ENCODE measurements at places on chromosomes 13 and 19. TPM values are rescaled to one million over a fixed set of nuclear protein-coding genes. Genes with fewer than 3 reads are reported as not detected.

- H3K36me3 ChIP-seq: no peaks in the 10 kb centered on the region
- no peak overlapping the region for H3K4me3 ChIP-seq
- H3K4me1 ChIP-seq: no peaks in the 10 kb centered on the region
- H3K27me3 ChIP-seq: no peaks in the 10 kb centered on the region
- no peak for DNase-seq
These were observed 83.6 kb downstream of the C1QTNF9 start for GRCh38 chr13:24392972-24393371.

DNA sequence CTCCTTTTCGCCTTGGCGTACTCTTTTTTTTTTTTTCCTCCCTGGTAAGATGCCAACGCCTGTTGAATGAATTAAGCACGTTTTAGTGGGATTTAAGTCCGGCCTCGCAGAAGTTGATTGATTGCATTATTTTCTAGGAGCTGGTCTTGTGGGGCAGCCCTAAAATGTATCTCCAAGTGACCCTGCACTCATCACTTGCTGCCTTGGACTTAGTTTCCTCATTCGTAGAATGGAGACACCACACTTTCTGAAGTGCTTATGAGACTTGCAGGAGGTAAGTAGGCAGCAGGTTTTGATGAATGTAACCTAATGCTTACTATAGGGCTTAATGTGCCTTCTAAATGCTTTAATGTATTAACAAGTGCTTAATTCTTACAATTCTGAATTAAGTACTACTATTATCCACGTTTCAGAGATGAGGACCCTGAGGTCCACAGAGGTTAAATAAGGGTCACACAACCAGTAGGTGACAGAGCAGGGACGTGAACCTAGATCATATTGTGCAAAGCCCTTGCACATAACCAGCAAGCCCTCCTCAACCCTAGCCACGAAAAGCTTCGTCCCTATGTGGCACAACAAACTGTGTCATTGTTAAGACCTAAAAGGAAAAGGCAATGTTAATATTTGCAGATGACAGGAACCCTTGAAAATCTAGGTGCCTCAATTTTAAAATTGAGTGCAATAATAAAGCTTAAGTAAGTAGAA lies 514 bp upstream of the ARGLU1 start:
- peak overlapping the region; percentile 18 for H3K27ac ChIP-seq
- peak overlapping the region; percentile 5 for H3K4me3 ChIP-seq
- peaks cover 21% of the 10 kb centered on the region for H3K4me1 ChIP-seq
- DNase-seq: no peak
- no peaks in the 10 kb centered on the region for H3K36me3 ChIP-seq

Gene C19orf81
- not detected for total RNA-seq

- no peaks in the 10 kb centered on the region for H3K36me3 ChIP-seq
- no peak within 1 kb of the TSS for H3K4me3 ChIP-seq
- no peak within 1 kb of the TSS for H3K27ac ChIP-seq
- DNase-seq: peak; percentile 60
- H3K27me3 ChIP-seq: peaks cover 7% of the 10 kb centered on the region
These were observed at the start of gene TMEM145 for GRCh38 chr19:42313096-42313839. Gene TMEM145, plus strand, starts transcription at chr19:42313309. Its CDS starts 68 bp downstream, at chr19:42313377.

Gene CGB8
- total RNA-seq: not detected

DNA sequence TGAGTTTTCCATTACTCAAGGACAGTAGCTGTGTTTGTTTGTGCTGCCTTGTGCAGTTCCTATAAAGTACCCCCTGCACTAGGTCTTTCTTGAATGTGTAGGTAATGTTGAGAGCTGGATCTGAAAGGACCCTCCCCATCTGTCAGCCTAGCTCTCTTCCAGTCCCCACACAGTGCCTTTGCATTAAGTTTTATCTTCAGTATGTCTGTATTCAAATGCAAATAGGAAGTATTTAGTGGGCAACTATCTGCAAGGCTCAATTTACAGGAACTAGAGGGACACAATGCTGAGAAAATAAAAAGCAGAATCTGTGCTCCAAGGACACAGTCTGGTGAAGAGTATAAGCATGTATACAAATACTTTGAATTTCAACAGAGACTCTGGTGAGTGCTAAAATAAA lies 558.5 kb downstream of the RFC3 start:
- no peaks in the 10 kb centered on the region for H3K36me3 ChIP-seq
- H3K4me3 ChIP-seq: no peak overlapping the region

DNA sequence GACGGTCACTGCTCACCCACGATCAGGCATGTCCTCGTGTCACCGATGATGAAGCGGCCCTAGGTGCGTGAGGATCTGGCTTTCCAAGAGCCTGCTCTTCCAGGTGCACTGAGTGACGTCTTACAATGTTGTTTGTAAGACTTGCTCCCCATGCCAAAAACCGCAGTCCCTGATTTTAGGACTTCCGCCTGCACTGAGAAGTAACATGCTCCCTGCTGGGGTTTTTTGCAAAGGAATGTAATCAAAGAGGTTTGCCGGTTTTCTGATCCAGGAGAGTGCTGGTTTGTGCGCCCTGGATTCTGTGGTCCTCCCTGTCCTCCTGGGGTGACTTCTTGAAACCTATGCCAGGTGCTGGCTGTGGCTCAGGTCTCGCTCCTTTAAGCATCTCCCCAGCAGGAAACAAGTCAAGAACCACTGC lies 38.8 kb downstream of the MYO9B start:
- peaks cover 5% of the 10 kb centered on the region for H3K4me1 ChIP-seq
- H3K36me3 ChIP-seq: peaks cover 5% of the 10 kb centered on the region
- H3K4me3 ChIP-seq: no peak overlapping the region
- DNase-seq: no peak
- no peaks in the 10 kb centered on the region for H3K27me3 ChIP-seq

Gene SYNGR4
- not detected for total RNA-seq

Gene FGF21
- total RNA-seq: not detected

Gene IL12RB1
- total RNA-seq: 7.8 TPM

GRCh38 chr13:30882026-30882850 lies 23.8 kb upstream of the MEDAG start:
- H3K4me3 ChIP-seq: no peak overlapping the region
- H3K4me1 ChIP-seq: peaks cover 7% of the 10 kb centered on the region
- H3K27ac ChIP-seq: no peak overlapping the region
- no peaks in the 10 kb centered on the region for H3K27me3 ChIP-seq

Gene FGF14
- 3.4 TPM for total RNA-seq

DNA sequence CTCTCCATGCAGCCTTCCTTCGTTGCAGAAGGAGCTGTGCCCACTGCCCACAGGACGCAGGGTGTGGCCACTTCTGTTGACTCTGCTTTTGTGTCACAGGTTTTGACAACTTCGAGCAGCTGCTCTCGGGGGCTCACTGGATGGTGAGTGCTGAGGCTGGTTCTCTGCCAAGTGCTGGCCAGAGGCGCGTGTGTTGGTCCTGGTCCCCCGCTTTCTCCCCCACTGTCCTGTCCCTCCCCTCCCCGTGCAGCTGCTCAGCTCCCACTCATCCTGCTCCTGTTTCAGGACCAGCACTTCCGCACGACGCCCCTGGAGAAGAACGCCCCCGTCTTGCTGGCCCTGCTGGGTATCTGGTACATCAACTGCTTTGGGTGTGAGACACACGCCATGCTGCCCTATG lies 10.6 kb upstream of the PDCD2L start:
- H3K36me3 ChIP-seq: peaks cover 63% of the 10 kb centered on the region
- H3K27me3 ChIP-seq: no peaks in the 10 kb centered on the region
- DNase-seq: no peak
- H3K4me1 ChIP-seq: no peaks in the 10 kb centered on the region
- no peak overlapping the region for H3K4me3 ChIP-seq
- no peak overlapping the region for H3K27ac ChIP-seq

GRCh38 chr13:74074723-74075122 lies 59.5 kb downstream of the KLF12 start:
- no peak for DNase-seq
- no peaks in the 10 kb centered on the region for H3K36me3 ChIP-seq
- H3K27ac ChIP-seq: no peak overlapping the region
- H3K4me3 ChIP-seq: no peak overlapping the region

GRCh38 chr13:71874458-71874857 lies 7.5 kb upstream of the DACH1 start:
- no peak overlapping the region for H3K4me3 ChIP-seq
- no peaks in the 10 kb centered on the region for H3K4me1 ChIP-seq

- H3K4me3 ChIP-seq: peak overlapping the region; percentile 96
- no peak for DNase-seq
- H3K27ac ChIP-seq: no peak overlapping the region
- H3K27me3 ChIP-seq: no peaks in the 10 kb centered on the region
- peaks cover 8% of the 10 kb centered on the region for H3K36me3 ChIP-seq
- peaks cover 14% of the 10 kb centered on the region for H3K4me1 ChIP-seq
These were observed 930 bp downstream of the ZNF583 start for GRCh38 chr19:56405062-56405461.

Gene SLC46A3
- 10.9 TPM for total RNA-seq

- H3K4me1 ChIP-seq: peaks cover 4% of the 10 kb centered on the region
- H3K36me3 ChIP-seq: no peaks in the 10 kb centered on the region
- no peak overlapping the region for H3K4me3 ChIP-seq
- H3K27me3 ChIP-seq: no peaks in the 10 kb centered on the region
- no peak overlapping the region for H3K27ac ChIP-seq
These were observed 133.7 kb downstream of the RAP2A start for GRCh38 chr13:97567510-97568243.

Gene IL4I1
- 3.6 TPM for total RNA-seq

DNA sequence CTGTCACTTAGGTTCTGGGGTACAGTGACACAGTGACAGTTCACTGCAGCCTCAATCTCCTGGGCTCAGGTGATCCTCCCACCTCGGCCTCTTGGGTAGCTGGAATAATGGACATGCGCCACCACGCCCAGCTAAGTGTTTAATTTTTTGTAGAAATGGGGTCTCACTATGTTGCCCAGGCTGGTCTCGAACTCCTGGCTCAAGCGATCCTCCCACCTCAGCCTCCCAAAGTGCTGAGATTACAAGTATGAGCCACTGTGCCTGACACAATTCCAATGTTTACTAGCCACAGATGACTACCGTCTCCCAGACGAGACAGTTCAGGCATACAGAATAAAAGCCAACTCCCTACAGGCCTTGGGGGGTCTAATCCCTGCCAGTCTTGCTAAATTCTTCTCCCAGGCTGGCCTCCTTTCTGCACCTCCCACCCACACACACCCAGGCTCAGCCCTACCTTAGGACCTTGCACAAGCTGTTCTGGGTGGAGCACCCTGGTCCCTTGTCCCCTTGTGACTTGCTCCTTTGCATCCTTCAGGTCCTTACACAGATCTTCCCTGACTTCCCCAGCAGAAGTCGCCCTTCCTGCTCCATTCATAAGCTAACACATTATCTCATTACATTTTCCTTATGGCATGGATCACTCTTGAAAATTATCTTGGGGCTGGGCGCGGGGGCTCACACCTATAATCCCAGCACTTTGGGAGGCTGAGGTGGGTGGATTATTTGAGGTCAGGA lies 106.4 kb downstream of the INSR start:
- peaks cover 8% of the 10 kb centered on the region for H3K4me1 ChIP-seq
- no peak for DNase-seq
- no peaks in the 10 kb centered on the region for H3K36me3 ChIP-seq
- H3K27me3 ChIP-seq: no peaks in the 10 kb centered on the region

DNA sequence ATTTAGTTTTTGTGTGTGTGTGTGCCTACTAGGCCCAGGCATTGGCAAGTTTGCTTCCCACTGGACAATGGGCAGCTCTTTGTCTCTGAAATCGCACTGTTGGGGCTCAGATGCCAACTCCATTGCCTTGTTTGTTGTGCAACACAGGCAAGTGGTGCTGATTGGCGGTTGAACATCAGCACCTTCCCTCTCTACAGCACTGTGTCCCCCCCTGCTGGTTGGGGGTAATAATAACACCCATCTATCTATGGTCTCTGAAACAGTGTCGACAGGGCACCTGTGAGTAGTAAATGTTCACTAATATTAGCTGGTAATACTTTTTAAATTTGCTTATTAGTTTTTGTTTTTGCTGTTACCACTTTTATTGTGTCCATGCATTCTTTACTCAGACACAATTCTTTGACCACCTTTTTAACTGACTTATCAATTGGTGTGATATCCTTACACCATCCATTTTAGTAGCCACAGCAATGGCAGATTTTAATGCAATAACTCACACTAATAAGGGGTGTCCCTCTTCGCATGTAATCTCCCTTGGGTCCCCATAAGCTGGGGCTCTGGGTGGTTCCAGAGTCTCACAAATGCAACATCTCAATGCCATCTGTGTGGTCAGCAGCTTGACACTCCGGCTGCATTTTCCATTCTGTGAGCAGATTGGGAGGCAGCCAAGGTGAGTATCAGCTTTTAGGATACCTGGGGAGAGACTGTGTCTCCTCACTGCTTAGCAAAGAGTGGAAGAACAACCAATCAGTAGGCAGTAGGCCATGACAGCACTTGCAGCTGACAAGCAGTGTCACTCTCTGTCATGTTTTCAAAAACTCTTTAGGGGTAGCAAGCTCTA lies 47.7 kb upstream of the UQCRFS1 start:
- H3K27me3 ChIP-seq: no peaks in the 10 kb centered on the region
- DNase-seq: no peak
- H3K36me3 ChIP-seq: no peaks in the 10 kb centered on the region
- no peak overlapping the region for H3K27ac ChIP-seq

DNA sequence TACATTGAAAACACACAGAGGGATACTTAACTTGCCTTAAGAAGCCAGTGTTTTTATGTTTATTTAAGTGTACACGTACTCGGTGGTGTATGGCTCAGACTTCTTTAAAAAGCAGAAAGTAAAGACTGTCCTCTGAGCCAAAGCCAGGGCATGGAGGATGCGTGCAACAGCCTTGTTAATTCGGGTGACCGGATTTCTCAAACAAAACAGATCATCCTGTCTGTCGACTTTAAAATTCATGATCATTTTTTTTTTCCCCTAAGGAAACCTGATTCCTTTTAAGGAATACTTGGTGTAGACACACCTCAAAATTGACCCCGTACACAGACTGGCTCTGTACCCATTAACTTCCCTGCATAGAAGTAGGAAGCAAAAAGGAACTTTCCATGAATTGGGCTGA lies 124.7 kb upstream of the RNF113B start:
- peak; percentile 54 for DNase-seq
- no peaks in the 10 kb centered on the region for H3K36me3 ChIP-seq
- no peaks in the 10 kb centered on the region for H3K27me3 ChIP-seq
- no peak overlapping the region for H3K4me3 ChIP-seq
- no peak overlapping the region for H3K27ac ChIP-seq

DNA sequence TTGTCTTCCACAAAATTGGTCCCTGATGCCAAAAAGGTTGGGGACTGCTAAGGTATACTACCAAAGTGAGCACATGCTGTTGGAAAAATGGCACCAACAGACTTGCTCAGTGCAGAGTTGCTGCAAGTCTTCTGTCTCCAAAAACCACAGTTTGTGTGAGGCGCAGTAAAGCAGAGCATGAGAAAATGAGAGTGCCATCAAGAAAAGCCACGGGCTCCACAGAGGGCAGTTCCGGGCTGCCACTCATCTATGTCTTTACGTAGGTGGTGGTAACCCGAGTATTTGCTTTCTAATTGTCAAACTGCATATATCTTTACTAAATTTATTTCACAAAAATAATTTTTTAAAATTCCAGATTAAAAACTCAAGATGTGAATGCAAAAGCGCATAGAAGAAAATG lies 123.8 kb downstream of the RNF17 start:
- H3K27ac ChIP-seq: no peak overlapping the region
- H3K4me1 ChIP-seq: no peaks in the 10 kb centered on the region
- H3K36me3 ChIP-seq: peaks cover 4% of the 10 kb centered on the region

GRCh38 chr13:111322916-111323331 lies 2.5 kb downstream of the TEX29 start:
- no peaks in the 10 kb centered on the region for H3K4me1 ChIP-seq
- no peaks in the 10 kb centered on the region for H3K36me3 ChIP-seq
- H3K4me3 ChIP-seq: no peak overlapping the region
- no peaks in the 10 kb centered on the region for H3K27me3 ChIP-seq

Gene TLE6
- 8.8 TPM for total RNA-seq

GRCh38 chr19:14081797-14082674 lies 3.5 kb downstream of the C19orf67 start:
- H3K27me3 ChIP-seq: no peaks in the 10 kb centered on the region
- H3K4me3 ChIP-seq: peak overlapping the region; percentile 69
- DNase-seq: no peak
- H3K36me3 ChIP-seq: no peaks in the 10 kb centered on the region
- H3K4me1 ChIP-seq: peaks cover 6% of the 10 kb centered on the region

- peaks cover 22% of the 10 kb centered on the region for H3K36me3 ChIP-seq
- H3K27me3 ChIP-seq: no peaks in the 10 kb centered on the region
- no peak overlapping the region for H3K27ac ChIP-seq
- H3K4me1 ChIP-seq: peaks cover 4% of the 10 kb centered on the region
These were observed 1.1 kb upstream of the ZNF226 start for GRCh38 chr19:44163789-44164188.

Data from lung (tissue), 17 donors.